Breast epithelium (tissue), 4 donors: ENCODE measurements at places on chromosomes 3 and 15.

DNA sequence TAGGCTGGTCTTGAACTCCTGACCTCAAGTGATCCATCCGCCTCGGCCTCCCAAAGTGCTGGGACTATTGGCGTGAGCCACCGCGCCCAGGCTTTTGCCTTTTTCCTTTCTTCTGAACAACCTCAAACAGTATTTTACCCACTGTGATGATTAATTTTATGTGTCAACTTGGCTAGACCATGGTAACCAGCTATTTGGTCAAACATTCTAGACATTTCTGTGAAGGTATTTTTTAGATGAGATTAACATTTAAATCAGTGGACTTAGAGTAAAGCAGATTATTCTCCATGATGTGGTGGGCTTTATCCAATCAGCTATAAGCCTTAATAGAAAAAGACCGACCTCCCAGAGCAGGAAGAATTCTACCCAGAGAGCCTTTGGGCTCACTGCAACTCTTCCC lies 6.0 kb downstream of the SPATA12 start:
- no peak overlapping the region for H3K4me3 ChIP-seq
- H3K4me1 ChIP-seq, result no peaks in the 10 kb centered on the region
- H3K27me3 ChIP-seq, result no peaks in the 10 kb centered on the region
- H3K36me3 ChIP-seq, result no peaks in the 10 kb centered on the region
- DNase-seq, result no peak

DNA sequence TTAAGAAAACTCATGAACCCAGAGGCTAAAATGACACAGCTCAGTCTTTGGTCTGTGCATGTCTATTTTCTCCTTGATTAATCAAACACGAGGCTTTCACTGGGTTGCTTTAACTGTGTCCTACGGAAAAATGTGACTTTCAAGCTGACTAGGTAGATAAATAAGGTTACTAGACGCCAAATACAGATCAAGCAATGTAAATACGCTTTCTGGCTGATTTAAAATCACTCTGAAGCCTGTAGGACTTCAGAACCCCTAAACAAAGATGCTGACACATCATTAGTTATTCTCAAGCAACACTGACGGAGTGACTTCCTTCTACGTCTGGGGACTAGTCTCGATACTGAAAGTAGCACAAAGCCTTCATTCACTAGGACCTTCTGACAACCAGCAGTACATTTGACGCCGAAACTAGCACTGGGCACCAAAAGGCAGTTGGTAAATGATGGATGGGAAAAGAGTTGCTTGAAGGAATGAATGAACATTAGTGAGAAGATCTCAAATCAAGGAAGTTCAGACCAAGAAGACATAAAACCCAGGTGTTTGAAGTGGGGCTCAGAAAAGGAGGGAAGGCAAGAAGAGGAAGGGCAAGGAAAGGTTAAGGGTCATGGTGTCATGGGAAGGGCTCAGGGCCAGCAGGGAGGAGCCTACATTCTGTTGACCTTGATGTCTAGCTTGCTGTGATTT lies 67.1 kb upstream of the CDV3 start:
- H3K4me1 ChIP-seq, result no peaks in the 10 kb centered on the region
- peak overlapping the region; percentile 40 for H3K27ac ChIP-seq
- DNase-seq, result no peak
- H3K4me3 ChIP-seq, result no peak overlapping the region
- no peaks in the 10 kb centered on the region for H3K36me3 ChIP-seq

GRCh38 chr15:73190189-73190601 lies 137.9 kb downstream of the NEO1 start:
- H3K36me3 ChIP-seq, result no peaks in the 10 kb centered on the region
- H3K27me3 ChIP-seq, result no peaks in the 10 kb centered on the region
- no peak overlapping the region for H3K27ac ChIP-seq
- no peaks in the 10 kb centered on the region for H3K4me1 ChIP-seq

- no peak for DNase-seq
- no peaks in the 10 kb centered on the region for H3K27me3 ChIP-seq
- peak overlapping the region; percentile 85 for H3K27ac ChIP-seq
- no peaks in the 10 kb centered on the region for H3K36me3 ChIP-seq
- H3K4me1 ChIP-seq, result no peaks in the 10 kb centered on the region
These were observed 8.1 kb upstream of the APOD start for GRCh38 chr3:195591852-195592251.
